ENCODE measurements at places on chromosomes 2 and 18.

DNA sequence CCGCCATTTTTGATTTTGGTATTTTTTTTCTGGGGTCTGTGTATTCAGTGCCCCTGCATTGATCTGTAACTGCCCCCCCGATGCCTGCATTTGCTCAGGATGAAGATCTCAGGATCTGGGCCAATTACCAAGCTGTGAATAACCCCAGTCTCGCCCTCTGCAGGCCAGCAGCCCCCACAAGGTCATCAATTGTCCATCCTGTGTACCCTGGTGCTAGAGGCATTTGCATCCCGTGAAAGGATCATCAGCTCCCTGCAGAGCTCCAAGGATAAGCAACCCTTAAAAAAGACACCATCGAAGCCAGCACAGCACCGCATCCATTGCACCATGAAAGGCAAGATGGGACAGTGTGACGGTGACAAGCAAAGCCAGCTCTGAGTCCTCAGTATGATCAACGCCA is 154.1 kb upstream of the KLHL29 start:
- ATAC-seq = no peak

DNA sequence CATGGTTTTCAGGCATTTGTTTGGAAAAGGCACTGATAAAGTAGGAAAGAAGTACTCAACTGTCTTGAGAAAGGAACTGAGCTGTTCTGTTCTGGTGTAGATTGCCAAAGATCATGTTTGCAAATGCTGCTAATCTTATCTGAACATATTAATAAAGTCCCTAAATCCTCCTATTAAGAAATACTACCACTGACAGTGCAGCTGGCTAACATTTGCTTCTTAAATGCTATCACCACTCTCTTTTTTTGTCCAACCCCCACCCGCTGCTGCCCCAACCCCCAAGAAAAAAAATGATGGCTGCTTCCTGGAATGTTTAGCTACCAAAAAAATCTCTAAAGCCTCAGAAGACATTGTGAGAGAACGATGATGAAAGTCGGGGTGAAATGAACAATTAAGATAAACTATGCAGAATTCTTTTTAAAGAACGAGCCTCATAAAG is 130.7 kb downstream of the CCBE1 start:
- no peak for ATAC-seq

- no peak for ATAC-seq
Observed at GRCh38 chr2:240963868-240964703, 34.3 kb upstream of the SNED1 start.

GRCh38 chr2:231187736-231188505 is 10.5 kb upstream of the ARMC9 start:
- ATAC-seq = no peak

DNA sequence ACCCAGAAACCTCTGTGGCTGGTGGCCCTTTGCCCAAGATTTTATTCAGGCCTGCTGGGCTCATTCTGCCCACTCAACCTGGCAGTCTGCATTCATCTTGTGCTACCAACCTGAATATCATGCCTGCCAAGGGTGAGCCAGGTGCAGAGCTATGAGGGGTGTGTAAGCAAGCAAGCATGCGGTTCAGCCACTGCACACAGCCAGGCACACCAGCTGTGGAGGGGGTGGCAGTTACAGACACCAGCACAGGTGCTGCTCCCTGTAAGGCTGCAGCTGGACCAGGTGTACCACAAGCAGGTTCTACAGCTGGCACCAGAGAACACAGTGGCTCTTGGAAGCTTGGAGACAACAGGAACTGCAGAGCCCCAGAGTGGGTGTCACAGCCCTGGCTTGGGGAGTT is 633.2 kb downstream of the FBXO15 start:
- ATAC-seq = no peak

DNA sequence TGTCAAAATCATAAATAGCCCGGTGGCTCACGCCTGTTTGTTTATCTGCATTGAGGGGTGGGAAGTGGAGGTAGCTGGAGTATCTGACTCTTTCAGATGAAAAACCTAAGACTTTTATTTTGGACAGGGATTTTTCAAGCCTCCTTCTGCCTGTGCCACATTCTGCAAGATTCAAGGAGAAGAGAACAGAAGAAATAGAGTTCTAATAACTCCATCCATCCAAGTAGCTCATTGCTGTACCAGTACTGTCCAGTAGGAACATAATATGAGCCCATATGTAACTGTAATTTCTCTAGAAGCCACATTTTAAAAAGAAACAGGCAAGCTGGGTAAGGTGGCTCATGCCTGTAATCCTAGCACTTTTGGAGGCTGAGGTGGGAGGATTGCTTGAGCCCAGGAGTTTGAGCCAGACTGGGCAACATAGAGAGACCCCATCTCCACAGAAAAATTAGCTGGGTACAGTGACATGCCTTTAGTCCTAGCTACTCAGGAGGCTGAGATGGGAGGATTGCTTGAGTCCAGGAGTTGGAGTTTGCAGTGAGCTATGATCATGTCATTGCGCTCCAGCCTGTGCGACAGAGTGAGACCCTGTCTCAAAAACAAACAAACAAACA is 35.4 kb upstream of the NT5DC4 start:
- no peak for ATAC-seq

- ATAC-seq = no peak
Observed at GRCh38 chr18:40102903-40103302, 1852.1 kb upstream of the PIK3C3 start.

DNA sequence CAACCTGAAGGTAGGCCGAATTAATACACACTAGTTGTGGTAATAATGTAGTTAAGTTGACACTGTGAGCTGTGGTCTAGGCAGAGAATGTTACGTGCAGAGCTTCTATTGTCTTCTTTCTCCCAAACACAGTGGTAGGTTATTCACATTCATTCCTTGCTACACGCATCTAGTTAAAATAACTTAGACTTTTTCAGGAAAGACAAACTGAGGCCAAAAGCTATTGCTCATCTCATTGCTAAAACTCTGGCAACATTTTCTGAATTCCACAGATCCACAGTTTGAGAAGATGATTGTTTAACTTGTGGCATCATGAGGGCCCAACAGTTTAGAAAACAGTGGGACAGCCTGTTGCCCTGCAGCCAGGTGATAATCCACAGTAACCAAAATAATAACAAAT is 850.4 kb upstream of the FSHR start:
- no peak for ATAC-seq

DNA sequence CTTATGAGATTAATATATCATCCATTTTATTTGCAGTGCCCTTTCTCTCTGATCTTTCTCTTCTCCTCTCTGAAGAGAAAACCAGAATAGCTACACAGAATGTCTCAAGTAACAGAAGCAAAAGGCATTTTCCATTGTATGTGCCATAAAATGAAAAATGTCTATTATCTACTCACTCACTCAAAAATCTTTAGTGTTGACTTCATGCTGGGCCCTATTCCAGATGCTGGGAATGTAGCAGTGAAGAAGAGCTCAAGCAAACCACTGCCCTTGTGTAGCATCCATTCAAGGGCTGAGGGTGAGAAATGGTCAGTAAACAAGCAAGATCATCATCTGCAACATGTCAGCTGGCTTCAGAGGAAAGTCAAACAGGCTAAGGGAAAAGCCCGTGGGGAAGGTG is 427.7 kb downstream of the METTL4 start:
- no peak for ATAC-seq

DNA sequence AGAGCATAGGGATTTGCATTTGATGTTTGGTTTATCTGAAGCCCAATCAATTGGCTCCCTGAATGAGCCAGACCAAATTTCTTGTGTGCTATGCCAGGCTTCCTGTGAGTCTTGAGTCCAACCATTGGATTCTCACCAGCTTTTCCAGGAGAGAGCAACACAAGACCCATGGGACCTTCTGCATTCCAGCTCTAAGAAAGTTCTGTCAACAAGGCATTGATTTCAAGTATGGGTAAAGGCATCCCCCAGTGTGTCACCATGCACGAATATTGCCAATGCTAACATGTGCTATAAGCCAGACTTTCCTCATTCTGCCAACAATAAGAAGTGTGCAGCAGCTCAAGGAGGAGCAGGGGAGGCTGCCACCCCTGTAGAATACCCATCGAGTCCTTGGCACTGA is 266.6 kb downstream of the ETAA1 start:
- no peak for ATAC-seq

All from activated CD4-positive, CD25-positive, alpha-beta regulatory T cell treated with anti-CD3 and anti-CD28 coated beads, Interleukin-2, amount 50 U/mL, for 24 hours (primary cell).